Tongue (tissue), 3 donors: ENCODE measurements at places on chromosomes 2 and 18. TPM values are rescaled to one million over a fixed set of nuclear protein-coding genes. Genes with fewer than 3 reads are reported as not detected.

SF3B6 gene
- 110 TPM for total RNA-seq

FOXI3 gene
- 0.31 TPM for total RNA-seq

CYP1B1 gene
- total RNA-seq = 8.0 TPM

STPG4 gene
- not detected for total RNA-seq

SP5 gene
- 4.5 TPM for total RNA-seq

CELF4 gene
- total RNA-seq = 0.51 TPM

KIF1A gene
- total RNA-seq = 8.9 TPM

AGXT gene
- not detected for total RNA-seq

OSBPL1A gene
- 85.8 TPM for total RNA-seq

CHST10 gene
- 21.4 TPM for total RNA-seq

MRO gene
- 0.21 TPM for total RNA-seq

CDH7 gene
- total RNA-seq = 0.62 TPM

LINC00305 gene
- not detected for total RNA-seq

CLIP4 gene
- total RNA-seq = 74.8 TPM

DNAH6 gene
- 0.51 TPM for total RNA-seq

SKOR2 gene
- not detected for total RNA-seq

BIRC6 gene
- 199 TPM for total RNA-seq

CPLX4 gene
- not detected for total RNA-seq

MOGAT1 gene
- not detected for total RNA-seq

TMSB10 gene
- total RNA-seq = 1,365 TPM

ABCB11 gene
- total RNA-seq = not detected

DSG1 gene
- total RNA-seq = 17.2 TPM

PRKCE gene
- 15.7 TPM for total RNA-seq

MARCHF7 gene
- total RNA-seq = 222 TPM

CNTNAP5 gene
- total RNA-seq = 1.7 TPM

RTP5 gene
- total RNA-seq = not detected

ANKRD53 gene
- total RNA-seq = 0.31 TPM

SULT1C4 gene
- 34.4 TPM for total RNA-seq

LIMS2 gene
- 15.0 TPM for total RNA-seq

KLHL14 gene
- total RNA-seq = 1.3 TPM

BCL2 gene
- 47.3 TPM for total RNA-seq

DSG4 gene
- not detected for total RNA-seq

TCF4 gene
- total RNA-seq = 301 TPM

ANKRD62 gene
- 0.10 TPM for total RNA-seq

KCNS3 gene
- total RNA-seq = 46.3 TPM

G6PC2 gene
- not detected for total RNA-seq

C2orf92 gene
- total RNA-seq = 8.5 TPM
